Fibroblast of skin of right quadriceps (primary cell): ENCODE measurements at places on chromosomes 3 and 15.
A peak's percentile ranks its signal among the peaks of the same experiment; 100 is the strongest.

GRCh38 chr3:66399529-66400232 lies 101.1 kb downstream of the LRIG1 start:
- no peak for DNase-seq

GRCh38 chr3:3227640-3228039 lies 48.1 kb upstream of the CRBN start:
- no peak for DNase-seq

GRCh38 chr3:58463181-58463941 lies 28.5 kb upstream of the KCTD6 start:
- peak; percentile 86 for DNase-seq

DNA sequence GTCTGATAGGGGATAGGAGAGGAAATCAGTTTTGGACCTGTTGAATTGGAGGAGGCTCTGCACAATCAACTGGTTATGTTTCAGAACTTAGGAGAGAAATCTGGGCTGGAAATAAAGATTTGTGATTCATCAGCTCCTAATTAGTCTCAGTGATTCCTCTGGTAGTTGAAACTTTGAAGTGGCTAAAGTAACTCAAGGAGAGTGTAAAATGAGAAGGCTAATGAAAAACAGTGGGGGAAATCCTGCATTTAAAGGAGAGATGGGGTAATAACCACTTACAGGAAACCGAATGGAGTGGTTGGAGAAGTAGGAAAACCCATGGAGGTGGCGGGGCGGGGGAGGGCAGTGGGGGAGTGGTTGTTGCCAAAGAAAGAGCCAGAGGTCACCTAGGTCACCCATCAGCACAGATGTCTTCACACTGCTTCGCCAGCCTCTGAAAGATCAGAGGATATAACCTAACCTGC lies 32.6 kb downstream of the MAP2K5 start:
- DNase-seq = peak; percentile 72

DNA sequence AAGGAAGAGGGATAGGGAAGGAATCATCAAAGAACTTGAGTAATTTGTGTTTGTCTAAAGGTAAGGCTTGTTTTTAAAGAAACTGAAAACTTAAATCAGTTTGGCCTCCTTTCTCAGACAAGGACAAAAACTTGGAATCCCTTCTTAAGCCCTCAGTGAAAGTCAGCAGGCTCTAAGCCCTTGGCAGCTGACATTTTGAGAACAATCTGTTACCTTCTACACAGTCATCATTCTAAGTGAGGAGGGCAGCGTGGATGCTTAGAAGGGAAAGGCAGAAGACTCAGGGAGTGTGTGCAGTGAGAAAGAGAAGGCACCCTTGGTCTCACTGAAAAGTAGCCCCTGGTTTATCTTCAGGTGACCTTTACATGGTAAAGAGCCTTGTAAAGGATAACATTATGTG lies 10.8 kb downstream of the HSPBAP1 start:
- no peak for DNase-seq
